ENCODE measurements at places on chromosomes 1 and 21.

DNA sequence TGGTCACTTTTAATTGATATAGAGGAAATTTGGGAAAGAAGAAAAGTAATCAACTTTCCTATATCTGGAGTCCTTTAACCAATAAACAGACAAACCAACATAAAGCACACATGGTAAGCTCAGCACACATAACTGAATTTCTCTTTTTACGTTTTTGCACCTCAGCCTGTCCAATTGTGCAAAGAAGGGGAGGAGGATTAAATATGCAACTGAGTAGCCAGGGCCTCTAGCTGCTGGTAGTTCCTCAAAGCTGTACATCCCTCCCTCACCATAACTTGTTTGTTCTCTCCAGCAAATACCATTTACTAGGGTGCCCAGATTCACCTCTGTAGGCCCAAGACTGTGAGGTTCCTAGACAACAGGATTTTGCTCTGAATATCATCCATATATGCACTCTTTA, 25.4 kb downstream of the ST6GALNAC5 start:
- no peak for DNase-seq

DNA sequence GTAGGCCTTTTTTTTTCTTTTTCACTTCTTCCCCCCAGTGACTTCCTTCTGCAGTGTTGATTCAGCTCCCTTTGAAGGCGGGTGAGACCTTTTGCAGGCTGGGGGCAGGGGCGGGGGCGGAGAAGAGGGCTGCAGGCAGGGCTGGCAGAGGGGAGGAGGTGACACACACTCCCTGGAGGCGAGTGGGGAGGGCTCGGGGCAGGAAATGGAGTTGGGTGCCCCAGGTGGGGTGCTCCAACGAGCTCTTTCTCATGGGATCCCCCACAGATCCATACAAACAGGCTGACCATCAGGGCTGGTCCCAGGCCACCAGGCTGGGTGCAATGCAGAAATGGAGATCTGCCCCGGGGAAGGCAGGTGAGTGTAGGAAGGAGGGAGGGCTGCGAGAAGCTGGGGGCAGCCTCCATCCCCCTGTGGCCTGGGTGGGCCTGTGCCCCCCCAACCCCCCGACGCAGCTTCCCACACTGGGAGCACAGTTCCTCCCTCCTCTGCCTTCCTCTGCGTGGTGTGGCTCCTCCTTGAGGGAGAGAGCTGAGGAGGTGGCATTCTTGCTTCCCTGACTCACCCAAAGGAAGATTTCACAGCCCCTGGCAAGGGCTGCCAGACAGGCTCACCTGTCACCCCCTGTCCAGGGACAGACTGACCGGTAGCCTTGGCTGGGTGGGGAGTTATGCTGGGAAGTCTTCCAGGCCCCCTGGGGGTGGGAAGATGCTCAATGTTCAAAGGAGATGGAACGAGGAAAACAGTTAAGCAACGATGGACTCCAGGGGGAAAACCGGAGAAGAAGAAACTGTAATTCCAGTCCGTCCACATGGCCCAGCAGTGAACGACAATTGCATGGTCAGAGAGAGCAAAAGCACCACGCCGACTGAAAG, 7.1 kb upstream of the ITGB2 start:
- DNase-seq: no peak

GRCh38 chr1:76006234-76006633, 68.3 kb upstream of the ST6GALNAC3 start:
- no peak for DNase-seq

DNA sequence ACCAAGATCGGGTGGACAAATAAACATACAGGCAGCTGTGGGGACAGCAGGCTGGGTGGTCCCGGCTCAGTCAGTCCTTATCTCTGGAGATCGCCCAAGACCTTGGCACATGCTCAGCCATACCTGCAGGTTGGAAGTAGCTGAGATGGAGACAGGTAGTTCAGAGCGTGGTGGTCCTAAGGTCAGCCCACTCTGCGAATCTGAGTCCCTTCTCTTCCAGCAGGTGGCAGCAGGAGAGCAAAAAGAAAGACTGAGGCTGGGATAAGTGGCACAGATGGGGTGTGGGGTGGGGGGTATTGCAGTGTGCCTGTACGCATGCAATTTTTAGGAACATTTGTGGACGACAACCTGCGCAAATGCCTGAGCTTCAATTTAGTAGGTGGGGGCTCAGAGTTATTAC, 104.9 kb downstream of the TENT5C start:
- DNase-seq: peak; percentile 23

DNA sequence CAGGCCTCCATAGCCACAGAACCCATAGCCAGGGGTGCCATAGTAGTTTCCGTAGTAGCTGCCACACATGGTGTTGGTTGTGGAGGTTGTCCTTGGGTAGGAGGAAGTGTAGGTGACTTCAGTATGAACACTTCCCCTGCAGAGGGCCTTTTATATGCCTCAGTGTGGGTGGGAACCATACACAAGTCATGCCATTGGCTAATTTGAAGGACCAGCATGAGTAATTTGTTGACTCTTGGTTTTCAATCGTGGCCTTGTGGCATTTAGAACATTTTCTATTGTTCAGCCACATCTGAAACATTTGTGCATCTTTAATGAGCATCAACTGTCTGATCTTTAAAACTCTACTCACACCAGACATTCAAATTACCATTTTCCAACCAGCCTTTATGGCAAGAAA, at the start of gene KRTAP6-1:
KRTAP6-1 (minus strand) TSS at position 95 of the 400 bp plus-strand sequence; CDS start at position 69, 26 bp downstream.
- DNase-seq: no peak

GRCh38 chr1:4128616-4129015, 228.5 kb upstream of the C1orf174 start:
- DNase-seq: no peak

GRCh38 chr21:39232861-39233291, 49.6 kb upstream of the PSMG1 start:
- no peak for DNase-seq

DNA sequence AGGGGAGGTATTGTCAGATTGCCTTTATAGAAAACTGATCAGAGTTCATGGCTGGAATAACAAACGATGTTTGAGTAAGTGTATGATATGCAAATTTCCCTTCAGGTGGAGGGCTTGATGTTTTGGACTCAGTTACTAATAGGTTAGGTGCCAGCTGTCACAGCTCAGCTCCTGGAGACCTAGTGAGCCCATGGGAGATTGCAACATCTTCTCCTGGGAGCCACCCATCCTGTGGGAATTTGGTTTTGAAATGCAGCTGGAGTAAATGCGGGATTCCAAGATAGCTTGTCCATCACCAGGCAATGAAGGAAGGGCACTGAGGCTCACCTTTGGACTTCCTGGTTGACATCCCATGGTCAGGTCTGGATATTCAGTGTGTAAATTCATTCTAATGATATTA, 211.4 kb upstream of the NRIP1 start:
- no peak for DNase-seq

- DNase-seq: peak; percentile 14
Observed at GRCh38 chr1:1116701-1117468, 996 bp upstream of the C1orf159 start.

- no peak for DNase-seq
Observed at GRCh38 chr1:33300673-33301072, 20.2 kb downstream of the A3GALT2 start.

DNA sequence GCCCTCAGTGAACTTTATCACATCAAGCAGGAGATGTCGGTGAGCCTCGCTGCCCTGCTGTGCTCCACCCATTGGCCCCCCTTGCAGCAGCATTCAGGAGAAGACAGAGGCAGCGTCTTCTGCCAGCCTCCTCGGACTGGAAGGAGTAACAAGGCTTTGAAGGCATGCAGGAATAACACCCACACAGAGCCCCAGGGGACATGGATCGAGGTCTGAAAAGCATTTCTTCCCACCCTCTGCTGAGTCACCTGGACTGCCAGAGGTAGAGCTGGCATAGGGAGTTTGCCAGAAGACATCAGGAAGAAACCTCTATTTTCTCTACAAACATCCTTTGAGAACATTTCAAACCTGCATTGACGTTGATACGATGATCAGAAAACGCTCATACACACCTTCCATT, 42.9 kb downstream of the COL18A1 start:
- DNase-seq: no peak

- no peak for DNase-seq
Observed at GRCh38 chr21:34912022-34912945, 136.8 kb downstream of the RUNX1 start.

- no peak for DNase-seq
Observed at GRCh38 chr1:67058242-67058641, 4.3 kb upstream of the SLC35D1 start.

GRCh38 chr1:230231774-230232145, 164.7 kb downstream of the GALNT2 start:
- no peak for DNase-seq

- DNase-seq: no peak
Observed at GRCh38 chr1:219741011-219741970, 128.4 kb upstream of the ZC3H11B start.

- no peak for DNase-seq
Observed at GRCh38 chr1:11789126-11790067, 16.4 kb downstream of the MTHFR start.

- DNase-seq: no peak
Observed at GRCh38 chr1:228341450-228341813, 65.2 kb downstream of the TRIM11 start.

DNA sequence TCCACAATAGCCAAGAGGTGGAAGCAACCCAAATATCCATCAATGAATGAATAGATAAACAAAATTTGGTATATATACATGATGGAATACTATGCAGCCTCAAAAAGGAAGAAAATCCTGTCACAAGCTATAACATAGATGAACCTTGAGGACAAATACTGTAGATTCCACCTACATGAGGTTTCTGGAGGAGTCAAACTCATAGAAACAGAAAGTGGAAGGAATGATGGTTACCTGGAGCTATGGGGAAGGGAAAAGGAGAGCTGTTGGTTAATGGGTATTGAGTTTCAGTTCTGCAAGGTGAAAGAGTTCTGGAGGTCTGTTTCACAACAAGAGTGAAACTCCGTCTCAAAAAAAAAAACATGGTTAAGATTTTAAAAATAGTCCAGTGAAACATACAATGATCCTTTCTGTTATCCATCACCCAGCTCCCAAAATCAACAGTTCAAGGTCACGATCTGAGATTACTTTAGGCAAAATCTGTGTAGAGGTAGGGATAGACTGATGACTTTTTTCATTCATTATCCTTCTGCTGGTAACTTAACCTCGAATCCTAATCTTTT, 80.8 kb upstream of the HNRNPU start:
- DNase-seq: no peak

DNA sequence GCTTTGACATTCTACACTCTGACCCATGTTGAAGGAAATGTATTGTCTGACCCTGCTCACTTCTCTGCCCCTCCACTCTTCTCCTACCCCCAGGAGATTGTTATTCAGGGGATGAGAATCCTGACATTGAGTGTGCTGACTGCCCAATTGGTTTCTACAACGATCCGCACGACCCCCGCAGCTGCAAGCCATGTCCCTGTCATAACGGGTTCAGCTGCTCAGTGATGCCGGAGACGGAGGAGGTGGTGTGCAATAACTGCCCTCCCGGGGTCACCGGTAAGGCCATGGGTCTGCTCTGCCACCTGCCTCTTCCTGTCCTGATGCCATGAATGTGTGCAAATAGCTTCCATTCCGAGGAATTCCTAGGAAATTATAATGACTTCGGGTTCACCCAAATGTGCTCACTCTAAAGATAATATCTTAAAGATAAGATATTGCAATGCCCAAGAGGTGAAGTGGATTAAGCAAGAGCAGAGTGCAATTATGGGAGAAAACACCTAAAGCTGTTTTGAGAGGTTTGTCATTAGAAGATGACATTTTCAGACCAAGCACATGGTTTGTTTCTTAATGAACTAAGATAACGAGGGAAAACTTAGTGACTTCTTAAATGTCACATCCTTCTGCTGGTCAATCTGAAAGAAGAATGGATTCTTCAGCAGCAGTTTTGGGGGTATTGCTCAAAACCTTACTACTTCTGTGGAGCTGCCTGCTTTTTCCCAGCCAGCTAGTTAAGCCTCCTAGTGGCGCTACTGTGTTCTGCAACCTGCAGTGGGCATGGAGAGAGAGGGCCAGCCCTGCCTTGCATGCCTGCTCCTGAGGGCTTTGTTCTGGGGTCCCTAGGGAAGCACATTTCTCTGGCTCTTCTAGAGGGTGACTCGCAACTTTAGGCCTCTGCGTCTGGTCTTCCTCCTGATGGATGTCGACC, 41.6 kb downstream of the LAMC2 start:
- peak; percentile 71 for DNase-seq

GRCh38 chr1:227771326-227771725, 36.1 kb downstream of the SNAP47 start:
- DNase-seq: no peak

GRCh38 chr1:46303872-46304326, 401 bp downstream of the UQCRH start:
- peak; percentile 11 for DNase-seq

- no peak for DNase-seq
Observed at GRCh38 chr1:62288662-62289061, 30.6 kb downstream of the KANK4 start.

- no peak for DNase-seq
Observed at GRCh38 chr1:31742462-31743212, 21.5 kb downstream of the ADGRB2 start.

GRCh38 chr1:3762873-3763228, 9.7 kb upstream of the SMIM1 start:
- DNase-seq: no peak

DNA sequence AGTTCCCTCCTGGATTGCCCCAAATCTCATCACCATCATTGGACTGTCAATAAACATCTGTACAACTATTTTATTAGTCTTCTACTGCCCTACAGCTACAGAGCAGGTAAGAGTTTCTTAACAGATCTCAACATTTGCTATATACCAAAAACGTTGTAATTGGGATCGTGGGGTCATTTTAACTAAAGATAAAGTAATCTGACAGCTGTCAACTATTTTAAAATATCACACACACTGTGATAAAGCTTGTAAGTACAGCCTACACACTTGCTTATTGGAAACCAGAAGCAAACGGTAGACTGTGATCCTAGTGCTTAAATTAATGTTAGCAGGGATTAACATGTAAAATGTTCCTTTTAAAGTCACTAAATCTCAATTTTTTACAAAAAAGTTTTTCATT, 7.9 kb downstream of the CEPT1 start:
- DNase-seq: no peak

GRCh38 chr1:153358691-153358975, 979 bp downstream of the S100A9 start:
- no peak for DNase-seq

DNA sequence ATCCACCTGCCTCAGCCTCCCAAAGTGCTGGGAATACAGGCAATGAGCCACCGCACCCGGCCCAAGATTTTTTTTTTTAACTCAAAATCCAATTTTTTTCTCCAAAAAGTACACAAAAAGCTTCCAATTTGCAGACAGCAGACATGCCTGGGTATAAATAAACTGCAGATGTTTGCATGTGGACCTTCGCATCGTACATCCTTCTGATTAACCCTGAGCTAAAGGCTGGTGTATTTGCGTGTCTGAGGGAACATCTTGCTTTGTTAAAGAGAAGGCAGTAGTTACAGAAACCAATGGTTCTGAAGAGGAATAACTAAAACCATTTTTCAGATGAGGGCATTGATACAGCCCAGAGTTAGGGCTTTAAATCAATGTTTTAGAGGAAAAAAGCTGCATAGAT, 12.7 kb downstream of the BCAR3 start:
- no peak for DNase-seq

- no peak for DNase-seq
Observed at GRCh38 chr21:31460980-31461379, 116.9 kb upstream of the TIAM1 start.

DNA sequence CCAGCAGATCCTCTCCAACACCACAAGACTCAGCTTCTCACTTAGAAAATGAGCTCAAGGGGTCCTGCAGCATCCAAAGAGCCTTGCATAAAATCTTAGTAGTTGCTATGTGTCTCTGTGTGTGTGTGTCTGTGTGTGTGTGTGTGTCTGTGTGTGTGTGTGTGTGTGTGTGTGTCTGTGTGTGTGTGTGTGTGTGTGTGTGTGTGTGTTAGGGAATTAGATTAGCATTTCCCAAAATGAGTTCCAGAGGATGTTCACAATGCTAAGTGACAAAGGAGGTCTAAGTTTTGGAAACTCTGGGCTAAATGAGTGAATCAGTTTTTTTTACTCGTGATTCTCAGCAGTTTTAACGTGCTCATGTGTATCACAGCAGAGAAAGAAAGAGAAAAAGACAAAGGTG, 30.5 kb downstream of the TNNT2 start:
- no peak for DNase-seq

Data from lung microvascular endothelial cell (primary cell).